ENCODE measurements at places on chromosomes 11 and 22.
A peak's percentile ranks its signal among the peaks of the same experiment; 100 is the strongest.

GRCh38 chr11:29280452-29280851, 736.4 kb downstream of the KCNA4 start:
- DNase-seq: no peak

DNA sequence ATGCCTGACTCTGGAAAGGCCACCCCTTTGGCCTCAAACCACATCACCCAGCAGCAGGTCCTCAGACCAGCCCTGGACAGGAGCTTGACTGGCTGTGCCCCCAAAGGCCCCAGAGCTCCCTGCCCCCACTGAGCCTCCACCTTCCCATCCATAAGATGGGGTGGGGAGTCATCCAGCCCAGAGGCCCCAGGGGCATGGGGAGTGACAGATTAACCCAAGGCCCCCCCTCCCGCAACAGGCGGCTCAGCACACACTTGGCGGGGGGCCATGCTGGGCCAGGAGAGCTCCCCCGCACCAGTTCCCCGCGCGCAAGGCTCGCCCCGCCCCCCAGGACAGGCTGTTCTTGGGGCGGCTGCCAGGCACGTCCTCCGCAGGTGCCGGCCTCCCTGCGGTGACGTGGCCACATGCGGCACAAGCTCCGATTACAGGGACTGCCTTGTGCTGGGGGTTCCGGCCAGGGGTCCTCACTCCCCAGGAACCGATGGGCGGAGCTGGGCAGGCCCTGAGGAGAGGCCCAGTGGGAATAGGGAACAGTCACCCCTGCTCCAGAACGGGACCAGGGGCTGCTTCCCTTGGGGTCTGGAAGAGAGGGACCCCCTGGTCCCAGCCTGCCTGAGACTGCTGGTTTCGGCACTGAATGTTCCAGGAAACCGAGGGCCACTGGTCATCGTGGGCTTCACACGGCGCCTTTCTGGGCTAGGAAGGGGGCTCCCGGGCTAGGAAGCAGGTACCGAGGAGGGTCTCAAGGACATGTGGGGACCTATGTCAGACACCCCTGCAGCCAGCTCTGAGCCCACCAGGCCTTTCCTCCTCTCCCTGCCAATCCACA, 5.1 kb upstream of the CDKN1C start:
- DNase-seq: no peak

GRCh38 chr11:114154271-114155047, 94.9 kb downstream of the ZBTB16 start:
- no peak for DNase-seq

- DNase-seq: no peak
Observed at GRCh38 chr11:72014761-72015320, 16.1 kb downstream of the IL18BP start.

GRCh38 chr11:66089067-66089466, 19.0 kb downstream of the PACS1 start:
- DNase-seq: no peak

- peak; percentile 47 for DNase-seq
Observed at GRCh38 chr11:86741839-86742805, 58.2 kb upstream of the PRSS23 start.

GRCh38 chr22:22201930-22202343, 42.6 kb upstream of the VPREB1 start:
- DNase-seq: no peak

GRCh38 chr11:35083431-35084238, 55.3 kb upstream of the CD44 start:
- peak; percentile 99 for DNase-seq

- DNase-seq: peak; percentile 93
Observed at GRCh38 chr11:35166369-35167360, 27.7 kb downstream of the CD44 start.

DNA sequence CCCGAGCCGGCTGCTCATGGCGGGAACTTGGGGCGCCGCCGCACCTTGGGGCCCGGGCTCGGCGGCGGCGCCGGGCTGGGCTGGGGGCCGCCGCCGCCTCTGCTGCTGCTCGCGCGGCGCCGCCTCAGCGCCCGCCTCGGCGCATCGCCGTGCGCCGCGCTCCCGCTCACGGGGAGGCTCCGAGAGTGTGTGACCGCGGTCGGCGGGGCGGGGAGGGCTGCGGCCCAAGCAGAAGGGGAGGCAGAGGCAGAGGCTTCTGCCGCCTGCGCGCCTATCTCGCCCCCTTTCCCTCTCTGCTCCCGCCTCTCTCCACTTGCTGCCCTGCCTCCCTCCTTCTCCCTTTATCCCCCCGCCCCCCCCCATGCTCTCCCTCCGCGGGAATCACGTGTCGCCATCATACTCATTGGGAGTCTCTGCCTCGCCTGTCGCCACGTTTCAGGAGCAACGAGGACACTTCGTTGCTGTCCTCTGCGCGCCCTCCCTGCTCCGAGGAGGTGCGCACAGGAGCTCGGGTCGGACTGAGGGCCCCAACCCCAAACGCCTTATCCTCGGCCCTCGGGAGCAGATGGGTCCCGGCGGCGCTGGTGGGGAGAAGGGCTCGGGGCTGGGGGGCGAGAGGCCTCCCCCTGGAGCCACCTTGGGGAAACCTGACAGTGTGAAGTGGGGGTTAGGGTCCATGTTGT, at the start of gene GUCY1A2:
Gene GUCY1A2, minus strand, starts transcription at position 258 of the 683 bp plus-strand sequence. CDS start 421 bp downstream, outside the sequence.
- no peak for DNase-seq

GRCh38 chr11:122204206-122204605, 88.2 kb upstream of the BLID start:
- DNase-seq: no peak

GRCh38 chr11:29490938-29491337, 525.9 kb downstream of the KCNA4 start:
- DNase-seq: peak; percentile 61

DNA sequence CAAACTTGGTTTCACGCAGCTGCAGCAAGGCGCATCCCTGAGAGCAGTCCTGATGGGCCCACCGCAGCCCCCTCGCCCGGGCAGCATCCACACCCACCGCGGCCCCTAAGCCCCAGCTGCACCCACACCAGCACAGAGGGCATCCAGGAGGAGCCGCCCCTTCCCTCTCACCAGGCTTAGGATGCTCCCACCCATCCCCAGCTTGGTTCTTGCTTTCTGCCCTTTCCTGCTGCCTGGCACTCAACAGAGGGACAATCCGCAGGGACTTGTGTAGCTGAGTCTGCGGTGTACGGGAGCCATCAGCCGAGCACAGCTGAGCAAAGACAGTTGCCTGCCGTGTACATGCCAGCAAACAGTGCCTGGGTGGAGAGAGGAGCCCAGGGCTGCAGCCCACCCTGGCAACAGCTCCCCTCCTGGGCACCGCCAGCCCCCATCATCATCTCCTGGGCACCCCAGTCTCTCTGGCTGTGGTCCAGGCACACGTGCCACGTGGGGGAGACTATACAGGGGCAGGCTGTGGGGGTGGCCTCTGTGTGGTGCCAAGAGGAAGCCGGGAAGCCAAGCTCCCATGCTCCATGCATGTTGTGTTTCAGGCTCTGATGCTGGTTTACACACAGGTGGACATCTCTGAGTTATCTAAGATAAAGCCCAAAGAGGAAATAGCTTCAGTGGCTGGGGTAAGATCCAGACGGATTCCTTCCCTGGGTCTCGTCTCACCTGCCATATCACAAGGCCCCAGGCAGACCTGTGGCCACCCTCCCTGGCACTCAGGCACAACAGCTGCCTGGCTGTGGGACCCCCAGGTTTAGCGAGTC, 36.0 kb upstream of the GNB1L start:
- no peak for DNase-seq

DNA sequence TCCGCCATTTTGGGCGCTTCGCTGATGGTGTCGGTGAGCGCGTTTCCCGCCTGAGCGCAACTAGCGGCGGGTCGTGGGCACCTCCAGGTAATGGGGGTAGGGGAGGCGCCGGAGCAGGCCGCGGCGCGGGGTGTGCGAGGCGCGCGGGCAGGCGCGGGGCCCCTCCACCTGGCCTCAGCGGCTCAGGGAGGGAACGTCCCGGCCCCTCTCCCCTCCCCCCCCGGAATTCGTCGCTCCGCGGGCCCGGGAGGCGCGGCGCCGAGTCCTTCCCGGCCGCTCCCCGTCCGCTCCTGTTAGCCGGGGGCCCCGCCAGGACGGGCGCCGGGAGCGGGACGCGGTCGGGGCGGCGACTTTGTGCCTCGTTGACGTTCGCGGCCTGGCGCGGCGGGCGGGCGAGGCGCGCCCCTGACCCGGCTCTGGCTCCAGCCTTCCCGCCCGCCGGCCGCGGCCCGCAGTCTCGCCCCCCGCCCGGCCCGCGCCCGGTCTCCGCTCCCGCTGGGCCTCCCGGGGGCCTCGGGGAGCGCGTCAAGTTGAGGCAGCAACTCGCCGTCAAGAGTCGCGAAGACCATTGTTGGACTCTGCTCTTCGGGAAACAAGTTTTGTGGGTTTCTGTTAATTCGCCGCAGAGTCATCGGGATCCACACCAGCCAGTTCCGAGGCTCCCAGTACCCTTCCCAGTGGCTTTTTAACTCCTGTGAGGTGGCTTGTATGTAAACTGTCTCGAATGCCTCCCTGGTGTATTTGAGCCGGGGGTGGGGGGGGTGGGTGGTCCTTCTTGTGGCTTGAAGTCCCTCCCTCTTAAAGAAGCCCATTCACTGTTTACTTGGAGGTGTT, at the start of gene PPP6R3:
Gene PPP6R3, plus strand, starts transcription at position 12 of the 834 bp plus-strand sequence. CDS start 76,913 bp downstream, outside the sequence.
- no peak for DNase-seq

GRCh38 chr11:101011881-101012280, 117.7 kb downstream of the PGR start:
- no peak for DNase-seq

DNA sequence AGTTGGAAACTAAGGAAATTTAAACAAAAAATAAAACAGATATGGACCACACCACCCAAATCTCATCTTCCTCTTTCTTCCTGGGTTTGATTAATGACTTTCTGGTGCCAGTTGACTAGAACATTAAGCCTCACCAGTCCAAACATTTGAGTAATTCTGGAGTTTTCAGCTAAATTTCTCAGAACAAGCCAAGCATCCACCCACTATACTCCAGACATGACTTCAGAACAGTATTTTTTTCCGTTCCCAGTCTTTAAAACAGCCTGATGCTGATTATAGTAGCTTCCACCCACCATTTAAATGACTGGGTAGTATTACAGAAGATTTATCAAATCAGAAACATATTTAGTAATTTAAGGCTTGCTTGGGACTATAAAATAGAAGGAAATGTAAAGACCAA, 230.9 kb upstream of the UBASH3B start:
- DNase-seq: no peak

DNA sequence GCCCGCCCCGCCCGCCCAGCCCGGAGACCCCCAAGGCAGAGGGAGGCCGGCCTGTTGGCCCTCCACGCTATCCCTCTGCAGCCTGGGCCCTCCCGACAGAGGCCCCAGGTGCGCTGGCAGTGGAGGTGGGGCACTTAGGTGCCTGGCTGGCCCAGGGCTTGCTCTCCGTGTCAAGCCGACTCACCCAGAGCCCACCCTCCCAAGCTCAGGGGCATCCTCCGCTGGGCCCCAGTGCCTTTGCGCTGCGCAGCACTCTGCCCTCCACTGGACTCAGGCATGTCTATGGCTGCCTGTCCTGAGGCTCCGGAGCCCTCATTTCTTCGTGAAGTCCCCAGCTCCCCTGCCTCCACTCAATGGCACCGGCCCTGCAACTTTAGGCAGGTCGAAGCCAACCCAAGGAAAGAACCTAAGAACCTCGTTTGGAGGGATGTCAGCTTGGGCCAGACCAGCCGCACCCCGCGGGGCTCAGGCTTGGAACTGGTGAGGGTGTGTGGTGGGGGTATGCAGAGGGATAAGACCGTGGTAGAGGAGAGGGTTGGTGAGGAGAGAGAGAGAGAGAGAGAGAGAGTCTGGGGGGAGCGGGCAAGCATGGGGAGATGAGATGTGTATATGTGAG, 6.1 kb downstream of the SMIM45 start:
- no peak for DNase-seq

GRCh38 chr11:45412521-45412920, 126.4 kb upstream of the SYT13 start:
- no peak for DNase-seq

DNA sequence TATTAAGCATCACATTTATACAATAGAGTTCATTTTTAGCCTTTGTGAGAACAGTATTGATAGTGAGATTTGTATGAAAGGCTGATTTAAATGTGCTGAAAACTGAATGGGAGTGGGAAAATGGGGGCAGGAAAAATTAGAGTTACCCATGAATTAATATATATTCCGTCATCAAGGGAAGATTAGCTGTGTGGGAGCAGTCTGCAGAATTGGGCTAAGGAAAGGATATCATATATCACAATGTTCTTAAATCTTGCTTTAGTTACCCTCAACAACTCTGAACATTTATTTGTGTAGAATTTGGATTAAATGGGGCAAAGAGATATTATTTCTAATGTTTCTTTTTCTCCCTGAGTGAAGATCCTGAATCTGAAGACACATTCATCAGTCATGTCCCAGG, at the start of gene OR51Q1:
Gene OR51Q1, plus strand, starts transcription at position 301 of the 400 bp plus-strand sequence. Its CDS starts 90 bp downstream, at position 391.
- no peak for DNase-seq

DNA sequence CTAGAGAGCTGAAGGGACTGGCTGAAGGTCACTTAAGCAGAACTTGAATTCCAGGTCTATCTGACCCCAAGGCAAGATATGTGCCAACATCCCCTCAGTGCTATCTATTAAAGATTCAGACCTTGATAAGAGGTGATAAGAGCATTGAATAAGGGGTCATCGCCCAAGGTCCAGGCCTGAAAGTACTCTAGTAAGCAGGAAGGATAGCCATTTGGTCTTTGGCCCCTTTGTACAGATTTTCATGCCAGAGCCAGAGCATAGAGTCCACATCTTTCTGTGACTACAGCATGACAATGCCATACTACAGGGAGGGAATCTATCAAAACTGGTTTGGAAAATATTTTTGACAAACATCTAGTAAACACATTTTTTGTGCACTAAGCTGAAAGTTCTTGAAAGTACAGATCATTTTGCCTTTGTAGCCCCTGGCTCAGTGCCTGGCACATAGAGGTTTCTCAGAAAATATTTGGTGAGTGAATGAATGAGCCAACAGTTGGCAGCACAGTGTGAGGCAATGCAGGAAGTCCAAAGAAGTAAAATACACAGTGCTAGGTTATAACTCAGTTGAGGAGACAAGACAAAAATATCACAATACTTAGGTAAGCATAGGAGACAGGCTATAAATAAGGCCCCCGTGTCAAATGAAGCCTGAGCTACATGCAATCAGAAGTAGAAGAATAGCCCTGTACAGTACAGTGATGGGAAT, 15.1 kb upstream of the RRAS2 start:
- peak; percentile 61 for DNase-seq

GRCh38 chr11:95592471-95592870, 197.1 kb downstream of the FAM76B start:
- DNase-seq: no peak

DNA sequence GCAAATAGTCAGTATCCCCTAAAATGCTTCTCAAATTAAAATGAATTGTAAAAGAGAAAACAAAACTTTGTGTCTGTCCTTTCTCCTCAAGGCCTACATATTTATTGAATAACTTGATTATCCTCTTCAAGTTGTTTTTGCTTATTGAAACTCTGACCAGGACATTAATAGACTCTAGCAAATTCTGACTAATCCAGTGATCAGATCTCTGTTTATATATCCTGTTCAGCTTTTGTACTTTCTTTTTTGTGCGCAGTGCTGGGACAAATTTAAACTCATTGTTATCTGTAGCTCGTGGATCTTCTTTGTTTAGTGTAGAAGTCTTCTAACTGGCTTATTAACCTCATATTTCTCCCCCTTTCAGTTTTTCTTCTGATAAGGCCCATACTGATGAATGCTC, 139.9 kb upstream of the SORL1-AS1 start:
- DNase-seq: no peak

- no peak for DNase-seq
Observed at GRCh38 chr11:69409812-69410645, 71.4 kb upstream of the LINC01488 start.

GRCh38 chr11:575313-575995, 816 bp upstream of the PHRF1 start:
- DNase-seq: no peak

Measured in HS-5 (cell line).